ENCODE measurements at places on chromosomes 3 and 15. TPM values are rescaled to one million over a fixed set of nuclear protein-coding genes. Genes with fewer than 3 reads are reported as not detected.

The MUC20 gene
- polyA plus RNA-seq, result 2.4 TPM

The ERC2 gene
- 0.54 TPM for polyA plus RNA-seq

The HRG gene
- not detected for polyA plus RNA-seq

The CYP1A2 gene
- 0.27 TPM for polyA plus RNA-seq

The INSYN1 gene
- 1.2 TPM for polyA plus RNA-seq

The ABHD2 gene
- polyA plus RNA-seq, result 13.4 TPM

The CHRNA7 gene
- polyA plus RNA-seq, result 0.34 TPM

The CNTN4 gene
- polyA plus RNA-seq, result 1.7 TPM

The EIF4A2 gene
- polyA plus RNA-seq, result 396 TPM

The DUOXA2 gene
- 0.13 TPM for polyA plus RNA-seq

The NR2C2 gene
- polyA plus RNA-seq, result 7.3 TPM

The PDCD10 gene
- polyA plus RNA-seq, result 22.8 TPM

The FBXL22 gene
- 0.55 TPM for polyA plus RNA-seq

The C3orf70 gene
- 1.6 TPM for polyA plus RNA-seq

The GNB4 gene
- 12.7 TPM for polyA plus RNA-seq

The NDN gene
- 55.3 TPM for polyA plus RNA-seq

The GHSR gene
- not detected for polyA plus RNA-seq

The TNNC1 gene
- polyA plus RNA-seq, result 14.8 TPM

The KLHL6 gene
- polyA plus RNA-seq, result 0.44 TPM

The POPDC2 gene
- 4.5 TPM for polyA plus RNA-seq

The NRG4 gene
- 0.79 TPM for polyA plus RNA-seq

The GRIP2 gene
- polyA plus RNA-seq, result 0.14 TPM

The SMCO1 gene
- polyA plus RNA-seq, result not detected

The PRR20G gene
- polyA plus RNA-seq, result not detected

The MYZAP gene
- polyA plus RNA-seq, result 62.3 TPM

The SCAANT1 gene
- not detected for polyA plus RNA-seq

The VIPR1 gene
- 1.6 TPM for polyA plus RNA-seq

The RBP2 gene
- 0.52 TPM for polyA plus RNA-seq

The PEX11A gene
- polyA plus RNA-seq, result 12.8 TPM

The ADAMTS17 gene
- polyA plus RNA-seq, result 0.76 TPM

The MORC1 gene
- 0.01 TPM for polyA plus RNA-seq

The BUB1B gene
- polyA plus RNA-seq, result 0.15 TPM

The FEZF2 gene
- not detected for polyA plus RNA-seq

The CDHR4 gene
- not detected for polyA plus RNA-seq

The LSAMP gene
- 0.38 TPM for polyA plus RNA-seq

The CAMP gene
- polyA plus RNA-seq, result not detected

The SLC7A14 gene
- polyA plus RNA-seq, result 0.15 TPM

Data from adipose tissue (tissue), 3 donors.